ENCODE measurements at places on chromosomes 13 and 19.

DNA sequence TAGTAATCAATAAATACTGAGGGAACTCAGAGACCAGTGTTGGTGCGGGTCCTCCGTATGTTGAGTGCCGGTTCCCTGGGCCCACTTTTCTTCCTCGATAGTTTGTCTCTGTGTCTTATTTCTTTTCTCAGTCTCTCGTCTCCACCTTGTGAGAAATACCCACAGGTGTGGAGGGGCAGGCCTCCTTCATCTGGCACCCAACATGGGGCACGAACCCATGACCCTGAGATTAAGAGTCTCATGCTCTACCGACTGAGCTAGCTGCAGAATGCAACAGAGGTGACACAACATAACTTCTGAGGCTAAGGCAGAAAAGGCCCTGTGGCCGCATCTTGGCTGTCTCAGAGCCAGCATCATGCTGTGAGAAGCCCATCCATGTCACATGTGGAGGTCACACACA lies 5.3 kb upstream of the ZNF613 start:
- no peak for DNase-seq

GRCh38 chr19:46944918-46945628 lies 74.6 kb upstream of the NPAS1 start:
- peak; percentile 66 for DNase-seq

GRCh38 chr13:109055850-109056249 lies 426.4 kb downstream of the MYO16 start:
- DNase-seq = no peak

- no peak for DNase-seq
These were observed 288.7 kb downstream of the EFNB2 start for GRCh38 chr13:106246666-106247188.

DNA sequence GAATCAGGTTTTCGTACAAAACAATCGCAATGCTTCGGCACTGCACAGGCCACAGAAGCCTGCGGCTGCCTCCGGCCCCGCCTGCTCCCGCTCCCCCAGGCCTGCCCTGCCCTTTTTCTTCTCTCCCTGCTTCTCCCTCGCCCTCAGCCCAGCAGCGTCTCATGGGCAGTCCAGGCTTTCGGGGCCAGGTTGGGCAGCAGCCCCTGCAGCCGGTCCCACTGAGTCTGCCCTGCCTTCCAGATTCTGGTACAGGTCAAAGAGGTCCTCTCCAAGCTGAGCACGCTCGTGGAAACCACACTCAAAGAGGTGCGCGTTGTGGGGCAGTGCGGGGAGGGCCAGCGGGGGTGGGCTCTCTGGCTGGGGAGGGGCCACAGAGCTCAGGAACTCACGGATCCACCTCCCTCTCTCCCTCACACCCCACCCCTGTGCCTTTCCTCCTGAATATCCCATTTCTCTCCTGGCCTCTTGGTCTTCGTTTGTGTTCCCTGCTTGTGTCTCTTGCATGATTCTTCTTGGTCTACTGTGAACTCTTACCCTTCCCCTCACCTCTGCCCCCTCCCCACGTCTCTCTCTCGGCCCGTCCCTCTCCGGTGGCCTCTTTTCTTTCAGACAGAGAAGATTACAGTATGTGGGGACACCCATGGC lies 30.1 kb downstream of the CCDC8 start:
- DNase-seq = no peak

DNA sequence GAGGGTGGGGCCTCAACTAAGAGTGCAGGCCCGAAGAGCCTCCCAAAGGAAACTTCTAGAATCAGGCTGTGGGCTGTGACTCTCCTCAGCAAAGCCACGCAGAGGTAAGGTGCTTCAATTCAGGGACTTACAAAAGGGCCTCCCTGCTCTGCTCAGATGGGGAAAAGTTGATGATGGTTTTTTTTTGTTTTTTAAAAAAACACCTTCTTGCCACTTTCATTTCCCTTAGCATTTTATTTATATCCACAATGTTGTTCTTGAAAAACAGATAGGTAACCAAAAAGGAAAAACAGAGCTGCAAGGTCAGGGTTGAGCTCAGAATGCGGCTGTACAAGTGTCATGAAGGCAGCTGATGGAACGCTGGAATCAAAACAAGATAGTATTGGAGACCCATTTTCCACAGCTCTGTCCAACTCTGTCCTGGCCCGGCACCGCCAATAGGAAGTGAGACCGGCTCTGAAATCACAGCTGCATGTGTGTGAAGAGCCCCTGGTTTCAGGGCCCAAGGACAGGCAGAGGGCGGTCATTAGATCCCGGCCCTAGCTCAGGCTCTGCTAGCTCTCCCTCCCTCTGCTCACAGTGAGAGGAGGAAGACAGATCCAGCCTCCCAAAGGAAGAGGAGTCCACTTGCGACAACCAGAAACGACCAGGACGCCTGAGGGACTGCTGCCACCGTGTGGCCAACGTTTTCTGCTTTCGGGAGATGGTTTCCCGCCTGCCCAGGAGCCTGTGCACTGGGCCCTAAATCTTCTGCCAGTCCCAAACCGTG lies 58.3 kb downstream of the KLF2 start:
- peak; percentile 72 for DNase-seq

DNA sequence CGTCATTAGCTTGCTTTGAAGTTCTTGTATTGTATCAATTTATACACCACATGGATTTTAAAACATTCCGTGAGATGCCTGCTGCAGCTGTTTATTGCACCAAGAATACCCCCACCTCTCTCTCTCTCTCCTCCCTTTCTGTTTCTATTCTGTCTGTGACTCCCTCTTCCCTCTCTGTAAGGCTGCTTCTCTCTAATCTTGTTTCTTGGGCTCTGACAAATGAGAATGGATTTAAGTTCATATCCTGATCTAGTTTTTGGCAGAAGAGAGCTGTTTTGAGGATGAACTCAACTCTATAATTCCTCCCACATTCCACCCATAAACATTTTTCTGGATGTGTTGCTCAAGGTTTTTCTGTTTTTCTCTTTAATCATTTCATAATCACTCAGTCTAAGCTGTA lies 144.3 kb upstream of the FRY start:
- peak; percentile 53 for DNase-seq

GRCh38 chr19:18982669-18983068 lies 41.7 kb upstream of the HOMER3 start:
- DNase-seq = no peak

DNA sequence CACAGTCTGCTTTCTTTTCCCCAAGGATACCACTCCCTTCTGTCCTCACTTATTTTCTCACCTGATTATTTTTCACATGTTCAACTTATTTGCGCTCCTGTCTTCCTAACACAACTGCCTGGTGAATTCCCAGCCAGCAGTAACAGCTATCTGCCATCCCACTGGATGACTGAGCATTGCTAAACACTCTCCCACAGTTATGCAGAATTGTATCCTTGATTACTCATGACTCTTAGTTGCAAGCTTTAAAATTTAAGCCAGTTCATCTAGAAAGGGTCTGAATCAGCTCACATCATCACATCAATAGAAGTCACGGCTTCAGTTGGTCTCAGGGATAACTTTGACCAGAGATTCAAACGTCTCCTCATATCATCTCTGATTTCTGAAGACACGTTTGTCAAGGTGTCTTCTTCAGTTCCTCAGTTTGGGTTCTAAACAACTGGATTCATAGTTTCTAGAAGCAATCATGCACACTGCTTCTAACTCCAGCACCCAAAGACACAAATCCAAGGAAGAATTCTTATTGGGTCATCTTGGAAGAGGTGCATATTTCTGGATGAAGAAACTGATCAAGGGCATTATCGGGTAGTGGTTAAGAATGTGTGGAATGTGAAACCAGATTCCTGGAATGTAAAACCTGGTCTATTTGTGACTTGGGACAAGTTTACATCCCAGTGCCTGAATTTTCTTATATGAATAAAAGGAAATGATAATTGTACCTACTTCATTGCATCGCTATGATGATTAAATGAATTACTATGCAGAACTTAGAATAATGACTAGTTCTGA lies 13.9 kb upstream of the DACH1 start:
- peak; percentile 32 for DNase-seq

GRCh38 chr19:15869109-15869555 lies 28.7 kb downstream of the CYP4F2 start:
- peak; percentile 4 for DNase-seq

- no peak for DNase-seq
These were observed 66.9 kb upstream of the CLDN10 start for GRCh38 chr13:95485518-95486144.

DNA sequence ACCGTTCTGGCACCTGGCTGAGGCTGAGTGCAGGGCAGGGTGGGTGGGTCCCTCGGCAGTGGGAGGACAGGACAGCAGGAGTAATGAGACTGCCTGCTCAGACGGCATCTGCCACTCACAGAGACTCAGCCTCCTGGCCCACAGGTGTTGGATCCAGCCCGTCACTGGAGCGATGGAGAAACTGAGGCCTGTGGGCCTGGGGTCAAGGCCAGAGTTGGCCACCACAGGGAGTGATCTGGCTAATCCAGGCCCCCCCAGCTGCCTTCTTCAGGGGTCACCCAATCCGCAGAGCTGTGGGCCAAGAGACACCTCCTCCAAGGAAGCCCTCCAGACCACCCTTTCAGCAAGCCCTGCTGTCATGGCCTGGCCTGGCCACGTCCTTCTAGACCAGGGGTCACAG lies 103.7 kb upstream of the VSTM2B start:
- no peak for DNase-seq

DNA sequence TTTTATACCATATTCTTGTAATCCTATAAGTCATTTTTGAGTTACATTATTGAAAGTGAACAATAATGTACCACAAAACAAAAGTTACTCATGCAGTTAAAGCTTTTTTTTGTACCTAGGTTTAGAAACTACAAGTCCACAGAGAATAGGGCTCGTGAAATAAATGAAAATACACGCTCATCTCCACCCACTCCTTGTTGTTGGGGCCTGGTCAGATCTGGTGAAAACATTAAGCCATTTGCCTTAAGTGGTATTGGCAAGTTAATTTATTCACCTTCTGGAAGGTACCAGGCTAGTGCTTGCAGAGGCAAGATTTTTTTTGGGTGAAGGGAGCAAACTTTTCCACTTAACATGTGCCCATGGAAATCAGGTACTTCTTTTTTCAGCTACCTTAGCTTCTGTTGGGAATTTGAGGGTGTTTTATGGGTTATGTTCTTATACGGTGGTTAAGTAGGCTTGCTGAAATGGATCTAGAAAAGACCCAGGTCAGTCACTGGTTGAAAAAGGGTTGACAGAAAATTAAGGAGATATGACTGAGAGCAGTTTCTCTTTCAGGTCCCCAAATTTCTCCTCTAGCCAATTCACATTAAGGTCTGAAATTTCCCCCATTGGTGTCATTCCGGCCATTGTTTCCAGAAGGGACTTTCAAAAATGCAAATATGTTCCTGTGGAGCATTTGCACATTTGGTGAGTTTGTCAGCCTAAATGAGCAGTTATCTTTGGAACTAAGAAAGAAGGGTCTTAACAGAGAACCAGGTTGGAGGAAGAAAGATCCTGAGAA lies 143.3 kb downstream of the KCNRG start:
- no peak for DNase-seq

DNA sequence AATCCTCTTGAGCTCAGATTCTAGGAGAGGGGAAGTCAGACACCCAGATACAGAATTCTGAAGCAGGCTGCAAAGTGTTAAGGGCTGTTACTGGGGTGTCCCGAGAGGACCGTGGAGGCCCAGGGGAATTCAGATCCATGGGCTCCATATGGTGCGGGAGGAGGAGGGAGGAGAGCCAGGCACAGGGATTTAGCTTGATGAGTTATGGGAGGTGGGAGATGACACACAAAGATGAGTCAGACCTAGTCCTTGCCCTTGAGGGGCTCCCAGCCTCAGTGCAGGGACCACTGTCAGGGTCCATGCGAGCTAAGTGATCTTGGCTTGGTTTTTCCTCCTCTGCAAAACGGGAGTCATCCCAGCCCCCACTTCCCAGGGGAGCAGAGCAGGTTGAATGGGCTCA lies 14.4 kb upstream of the GIPR start:
- DNase-seq = no peak

GRCh38 chr13:40087091-40088002 lies 431.9 kb downstream of the COG6 start:
- DNase-seq = no peak

DNA sequence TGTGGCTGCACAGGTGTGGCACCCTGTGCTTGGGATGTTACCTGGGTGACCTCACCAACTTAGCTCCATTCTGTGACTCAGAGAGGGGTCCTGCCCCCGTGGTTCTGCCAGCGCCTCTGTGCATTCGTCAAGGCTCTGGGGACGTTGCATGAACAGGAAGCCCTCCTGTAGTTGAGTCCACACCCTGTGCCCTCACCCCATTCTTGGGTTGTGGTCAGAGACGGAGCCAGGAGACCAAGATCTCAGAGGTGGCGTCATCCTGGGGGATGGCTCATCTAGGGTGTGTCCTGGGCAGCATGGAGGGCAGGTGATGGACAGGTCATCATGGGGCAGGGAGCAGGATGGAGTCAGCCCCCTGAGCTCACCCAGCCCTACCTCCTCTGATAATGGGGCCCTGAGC lies 2.5 kb downstream of the COX6B2 start:
- DNase-seq = no peak

- DNase-seq = peak; percentile 8
These were observed 5.5 kb downstream of the SLC15A1 start for GRCh38 chr13:98746968-98747367.

GRCh38 chr19:45170146-45171106 lies 7.6 kb downstream of the TRAPPC6A start:
- no peak for DNase-seq

- DNase-seq = no peak
These were observed 14.3 kb downstream of the COL5A3 start for GRCh38 chr19:9995999-9996398.

- no peak for DNase-seq
These were observed 30.7 kb downstream of the PDE4A start for GRCh38 chr19:10450853-10451609.

DNA sequence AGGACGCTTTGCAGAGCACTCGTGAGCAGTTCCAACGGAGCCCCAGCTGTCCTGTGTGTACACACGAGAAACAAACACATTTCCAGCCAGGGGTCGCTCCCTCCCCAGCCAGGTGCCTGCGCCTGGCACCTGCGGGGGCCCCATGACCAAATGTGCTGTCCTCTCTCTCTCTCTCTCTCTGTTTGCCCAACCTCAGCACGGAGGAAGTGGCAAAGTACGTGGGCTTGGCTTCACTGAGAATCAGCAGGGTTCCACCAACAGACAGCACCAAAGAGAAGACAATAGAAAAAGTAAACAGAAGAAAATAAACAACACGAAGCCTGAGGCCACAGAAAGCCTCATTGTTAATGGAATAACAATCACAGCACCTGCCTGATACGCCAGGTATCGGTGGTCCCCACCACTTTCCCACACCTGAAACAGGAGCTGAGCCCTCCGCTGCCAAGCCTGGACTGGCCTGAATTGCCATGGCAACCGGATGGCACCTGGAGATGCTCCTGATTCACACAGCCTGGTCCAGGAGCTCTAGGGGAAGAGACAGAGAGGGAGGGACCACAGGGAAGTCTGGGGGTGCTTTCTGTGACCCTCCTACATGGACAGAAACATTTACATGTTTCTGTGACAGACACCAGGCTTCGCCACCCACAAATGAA lies 103.9 kb upstream of the CACNA1A start:
- DNase-seq = no peak

DNA sequence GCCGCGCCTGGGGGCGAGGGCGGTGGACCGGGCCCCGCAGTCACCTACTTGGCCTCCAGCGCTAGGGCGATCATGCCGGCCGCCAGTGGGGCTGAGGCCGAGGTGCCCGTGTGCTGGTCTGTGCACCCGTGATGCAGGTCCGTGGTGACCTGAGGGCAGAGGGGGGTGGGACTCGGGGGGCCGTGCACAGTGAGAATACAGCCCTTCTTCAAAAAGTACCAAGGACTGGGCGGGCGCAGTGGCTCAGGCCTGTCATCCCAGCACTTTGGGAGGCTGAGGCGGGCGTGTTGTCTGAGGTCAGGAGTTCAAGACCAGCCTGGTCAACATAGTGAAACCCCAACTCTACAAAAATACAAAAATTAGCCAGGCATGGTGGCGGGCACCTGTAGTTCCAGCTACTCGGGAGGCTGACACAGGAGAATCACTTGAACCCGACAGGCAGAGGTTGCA lies 5.0 kb upstream of the C19orf25 start:
- no peak for DNase-seq

GRCh38 chr13:109610517-109610916 lies 175.9 kb downstream of the IRS2 start:
- peak; percentile 7 for DNase-seq

All from fibroblast of lung (primary cell).